ENCODE measurements at places on chromosomes 11 and 22. TPM values are rescaled to one million over a fixed set of nuclear protein-coding genes. Genes with fewer than 3 reads are reported as not detected.

- H3K4me1 ChIP-seq = no peaks in the 10 kb centered on the region
- H3K27me3 ChIP-seq = no peaks in the 10 kb centered on the region
- no peak overlapping the region for H3K4me3 ChIP-seq
- peak; percentile 89 for DNase-seq
- H3K36me3 ChIP-seq = no peaks in the 10 kb centered on the region
Observed at GRCh38 chr11:1453611-1454034, 33.0 kb downstream of the MOB2 start.

DNA sequence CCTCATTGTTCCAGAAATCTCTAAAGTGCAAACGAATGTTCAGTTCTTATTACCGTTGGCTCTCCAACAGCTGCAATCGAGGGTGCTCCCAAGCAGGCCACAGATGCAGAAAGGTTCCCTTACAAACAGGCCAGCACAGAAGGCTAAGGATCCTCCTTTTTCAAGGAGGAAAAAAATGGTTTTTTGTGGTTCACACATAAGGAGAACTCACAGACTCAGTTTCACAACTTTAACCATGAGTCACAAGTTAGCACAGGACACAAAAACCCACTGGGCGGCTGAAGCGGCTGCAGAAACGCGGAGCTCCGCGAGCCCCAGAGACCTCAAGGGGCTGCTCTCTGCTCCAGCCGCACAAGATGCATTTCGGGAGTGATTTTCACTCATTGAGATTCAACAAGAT, 98.2 kb upstream of the PRR5 start:
- peaks cover 5% of the 10 kb centered on the region for H3K4me1 ChIP-seq
- H3K36me3 ChIP-seq = no peaks in the 10 kb centered on the region
- H3K4me3 ChIP-seq = no peak overlapping the region
- H3K27me3 ChIP-seq = peaks cover 2% of the 10 kb centered on the region
- DNase-seq = no peak
- no peak overlapping the region for H3K27ac ChIP-seq

DNA sequence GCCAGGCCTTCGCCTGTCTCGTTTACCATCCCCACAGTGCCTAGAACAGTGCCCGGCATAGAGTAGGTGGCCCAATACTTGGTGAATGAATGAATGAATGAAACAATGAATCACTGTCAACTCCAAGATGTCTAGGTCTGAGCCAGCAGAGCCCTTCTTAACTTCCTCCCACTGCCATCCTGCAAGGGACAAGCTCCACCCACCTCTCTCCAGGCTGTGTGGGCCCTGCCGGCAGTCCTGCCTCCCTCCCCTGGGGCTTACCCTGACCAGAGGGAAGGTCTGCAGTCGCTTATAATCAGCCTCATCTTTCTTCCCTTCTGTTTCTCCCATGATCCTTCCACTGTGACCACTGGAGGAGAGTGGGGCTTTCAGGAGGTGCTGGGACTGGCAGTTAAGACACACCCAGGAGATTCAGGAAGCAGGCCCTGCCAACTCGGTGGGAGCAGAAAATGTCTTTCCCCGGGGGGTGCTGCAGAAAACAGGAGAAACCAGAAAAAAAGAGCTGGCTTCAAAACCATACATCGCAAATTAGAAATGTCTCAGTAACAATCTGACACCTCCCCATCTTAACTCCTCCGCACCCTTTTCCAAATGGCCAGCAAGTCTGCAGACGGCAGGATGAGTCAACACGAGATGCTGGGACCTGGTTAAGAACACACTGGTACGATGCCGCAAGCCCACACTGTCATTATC, 11.4 kb downstream of the DNAL4 start:
- peaks cover 5% of the 10 kb centered on the region for H3K4me1 ChIP-seq
- H3K27me3 ChIP-seq = no peaks in the 10 kb centered on the region
- no peak overlapping the region for H3K4me3 ChIP-seq
- no peak for DNase-seq
- no peaks in the 10 kb centered on the region for H3K36me3 ChIP-seq

- DNase-seq = peak; percentile 91
- H3K27ac ChIP-seq = no peak overlapping the region
- H3K4me1 ChIP-seq = peaks cover 35% of the 10 kb centered on the region
- peak overlapping the region; percentile 87 for H3K4me3 ChIP-seq
Observed at GRCh38 chr11:124763156-124763947, 1.3 kb upstream of the ESAM start.

GRCh38 chr11:29231991-29232390, 784.8 kb downstream of the KCNA4 start:
- no peak for DNase-seq
- no peak overlapping the region for H3K27ac ChIP-seq
- H3K4me1 ChIP-seq = no peaks in the 10 kb centered on the region
- H3K36me3 ChIP-seq = no peaks in the 10 kb centered on the region
- no peak overlapping the region for H3K4me3 ChIP-seq
- H3K27me3 ChIP-seq = no peaks in the 10 kb centered on the region

DNA sequence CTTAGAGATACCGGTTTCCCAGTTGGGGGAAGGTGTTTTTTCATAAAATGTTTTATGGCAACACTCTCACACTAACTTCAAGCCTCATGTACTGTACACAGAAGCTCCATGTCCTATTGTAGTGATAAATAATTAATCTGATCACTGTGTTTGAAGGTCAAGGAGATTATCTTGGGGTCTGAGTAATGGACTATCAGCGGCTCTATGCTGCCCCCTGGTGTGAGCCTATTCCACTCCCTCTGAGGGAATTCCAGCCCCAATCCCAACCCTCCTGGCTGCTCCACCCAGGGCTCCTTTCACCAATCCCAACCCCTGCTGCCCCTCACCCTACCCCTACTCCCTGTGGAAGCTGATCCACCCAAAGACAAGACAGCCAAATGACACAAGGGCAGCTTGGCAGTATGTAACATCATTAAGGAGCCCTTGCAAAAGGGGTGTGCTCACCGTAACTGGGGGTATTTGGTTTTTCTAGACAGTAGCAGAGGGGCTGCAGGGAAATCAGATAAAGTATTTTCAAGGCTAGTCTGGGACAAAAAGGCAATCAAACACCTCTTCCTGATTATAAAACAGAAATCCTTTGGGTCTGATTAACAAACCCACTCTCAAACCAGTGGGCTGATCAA, 22.3 kb downstream of the HPS4 start:
- H3K27me3 ChIP-seq = no peaks in the 10 kb centered on the region
- peak; percentile 88 for DNase-seq
- H3K27ac ChIP-seq = peak overlapping the region; percentile 84
- H3K4me1 ChIP-seq = peaks cover 4% of the 10 kb centered on the region
- H3K4me3 ChIP-seq = no peak overlapping the region
- H3K36me3 ChIP-seq = peaks cover 49% of the 10 kb centered on the region

GRCh38 chr11:101438126-101438525, 145.7 kb downstream of the TRPC6 start:
- no peak for DNase-seq
- 0 out of 2 replicates have a peak, but pooled peaks cover 5% of the 10 kb centered on the region for H3K4me1 ChIP-seq
- H3K36me3 ChIP-seq = no peaks in the 10 kb centered on the region

DNA sequence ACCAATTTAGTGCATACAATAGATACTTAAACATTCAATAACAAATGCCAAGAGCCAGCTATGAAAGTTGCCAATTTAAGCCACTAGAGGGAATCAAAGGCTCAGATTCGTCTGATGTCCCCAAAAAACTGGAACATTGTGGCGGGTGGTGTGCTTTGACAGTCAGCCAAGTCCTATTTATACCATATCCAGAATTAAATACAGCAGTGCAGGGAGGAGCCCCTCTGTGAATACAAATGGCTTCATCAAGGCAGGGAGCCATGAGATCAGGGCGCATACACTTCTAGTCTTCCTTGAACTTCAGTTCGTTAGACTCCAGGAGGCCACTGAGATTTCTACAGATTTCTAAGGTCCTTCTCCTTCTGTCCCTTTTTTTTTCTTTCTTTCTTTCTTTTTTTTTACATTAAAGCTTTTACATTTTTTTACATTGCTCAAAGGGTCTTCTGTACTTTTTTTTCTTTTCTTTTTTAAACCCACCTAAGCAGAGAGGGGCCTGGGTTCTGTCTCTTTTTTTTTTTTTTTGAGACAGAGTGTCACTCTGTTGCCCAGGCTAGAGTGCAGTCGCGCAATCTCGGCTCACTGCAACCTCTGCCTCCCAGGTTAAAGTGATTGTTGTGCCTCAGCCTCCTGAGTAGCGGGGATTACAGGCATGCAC, 41.5 kb upstream of the HSPA8 start:
- no peak overlapping the region for H3K4me3 ChIP-seq
- 0 out of 2 replicates have a peak overlapping the region, but pooled peaks have one; percentile 41 for H3K27ac ChIP-seq
- no peaks in the 10 kb centered on the region for H3K36me3 ChIP-seq
- H3K27me3 ChIP-seq = no peaks in the 10 kb centered on the region
- peak; percentile 22 for DNase-seq

DNA sequence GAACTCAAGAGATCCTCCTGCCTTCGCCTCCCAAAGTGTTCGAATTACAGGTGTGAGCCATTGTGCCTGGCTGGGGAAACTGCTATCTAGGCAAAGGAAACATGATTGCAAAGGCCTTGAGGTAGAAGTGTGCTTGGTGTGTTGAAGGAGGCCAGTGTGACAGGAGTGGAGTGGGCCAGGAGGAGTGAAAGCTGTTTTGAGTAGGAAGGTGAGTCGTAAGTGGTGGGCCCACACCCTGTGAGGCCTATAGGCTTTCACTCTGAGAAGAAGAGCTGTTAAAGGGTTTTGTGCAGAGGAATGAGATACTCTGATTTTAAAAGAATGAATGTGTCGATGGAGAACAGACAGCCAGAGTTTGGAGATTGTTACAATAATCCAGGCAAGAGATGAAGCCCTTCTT, 43.4 kb downstream of the WEE1 start:
- H3K4me3 ChIP-seq = no peak overlapping the region
- peaks cover 22% of the 10 kb centered on the region for H3K4me1 ChIP-seq
- peaks cover 5% of the 10 kb centered on the region for H3K36me3 ChIP-seq

DNA sequence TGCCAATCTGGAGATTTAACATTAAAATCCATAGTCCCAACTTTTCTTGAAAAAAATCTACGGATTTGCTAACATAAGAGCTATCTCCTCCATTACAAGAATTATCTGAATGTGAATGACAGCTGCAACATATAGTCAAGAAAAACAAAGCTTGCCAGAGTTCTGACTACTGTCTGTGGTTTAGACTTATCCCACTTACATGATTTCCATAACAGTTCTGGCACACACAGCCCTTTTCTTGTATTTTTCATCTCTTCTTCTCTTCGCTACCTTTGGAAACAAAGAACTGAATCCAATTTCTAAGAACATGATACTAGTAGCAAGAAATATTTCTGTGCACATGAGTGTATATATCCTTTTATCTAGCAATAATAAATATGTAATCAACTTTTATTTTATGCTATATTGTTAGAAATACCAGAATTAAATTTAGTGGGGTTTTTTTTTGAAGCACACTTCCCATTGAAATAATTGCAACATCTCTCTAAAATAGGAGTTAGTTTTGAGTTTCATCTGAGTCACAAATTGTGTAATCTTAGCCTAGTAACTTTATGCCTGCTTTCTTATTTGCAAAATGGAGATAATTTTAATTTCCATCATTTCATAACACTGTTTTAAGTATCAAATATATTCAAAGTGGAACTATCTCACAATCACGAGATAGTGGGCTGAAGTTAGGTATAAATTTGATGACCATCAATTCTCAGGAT, 1217.6 kb downstream of the JRKL start:
- H3K27ac ChIP-seq = no peak overlapping the region
- no peaks in the 10 kb centered on the region for H3K27me3 ChIP-seq
- peaks cover 11% of the 10 kb centered on the region for H3K36me3 ChIP-seq
- H3K4me3 ChIP-seq = no peak overlapping the region
- DNase-seq = no peak
- peaks cover 4% of the 10 kb centered on the region for H3K4me1 ChIP-seq

The NEFH gene
- total RNA-seq = 3.7 TPM

The SOX6 gene
- 0.62 TPM for total RNA-seq

The OR10G6 gene
- total RNA-seq = not detected

The PAMR1 gene
- total RNA-seq = 2.3 TPM

The LRRC4C gene
- total RNA-seq = 0.41 TPM

The KBTBD4 gene
- 14.3 TPM for total RNA-seq

The GRM5 gene
- 0.13 TPM for total RNA-seq

The SCGB1D2 gene
- total RNA-seq = not detected

All from WTC11 (cell line).